Stimulated activated CD4-positive, alpha-beta T cell treated with anti-CD3 and anti-CD28 coated beads, Interleukin-1b, Interleukin-23, amount 100 ng/mL, for 24 hours (primary cell): ENCODE measurements at places on chromosomes 7 and 10.

DNA sequence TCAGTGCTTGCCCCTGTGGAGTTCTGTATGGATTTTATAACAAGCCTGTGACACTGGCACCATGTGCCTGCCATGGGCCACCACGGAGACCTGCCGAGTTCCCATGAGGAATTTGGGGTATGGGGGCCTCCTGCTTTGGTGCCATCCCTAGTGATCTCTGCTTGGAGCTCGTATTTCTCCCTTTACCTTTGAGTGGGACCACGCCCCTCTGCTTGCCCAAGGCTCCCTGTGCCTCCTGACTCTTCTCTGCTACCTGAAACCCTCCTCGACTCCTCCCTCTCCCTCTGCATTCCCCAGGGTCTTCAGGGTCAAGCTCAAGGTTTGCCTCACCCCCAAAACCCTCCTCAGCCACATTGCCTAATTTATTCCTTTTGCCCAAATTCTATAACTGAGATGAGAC, 225.0 kb downstream of the BUB3 start:
- no peak for DNase-seq

GRCh38 chr10:4061441-4061951, 276.5 kb upstream of the KLF6 start:
- DNase-seq: no peak

DNA sequence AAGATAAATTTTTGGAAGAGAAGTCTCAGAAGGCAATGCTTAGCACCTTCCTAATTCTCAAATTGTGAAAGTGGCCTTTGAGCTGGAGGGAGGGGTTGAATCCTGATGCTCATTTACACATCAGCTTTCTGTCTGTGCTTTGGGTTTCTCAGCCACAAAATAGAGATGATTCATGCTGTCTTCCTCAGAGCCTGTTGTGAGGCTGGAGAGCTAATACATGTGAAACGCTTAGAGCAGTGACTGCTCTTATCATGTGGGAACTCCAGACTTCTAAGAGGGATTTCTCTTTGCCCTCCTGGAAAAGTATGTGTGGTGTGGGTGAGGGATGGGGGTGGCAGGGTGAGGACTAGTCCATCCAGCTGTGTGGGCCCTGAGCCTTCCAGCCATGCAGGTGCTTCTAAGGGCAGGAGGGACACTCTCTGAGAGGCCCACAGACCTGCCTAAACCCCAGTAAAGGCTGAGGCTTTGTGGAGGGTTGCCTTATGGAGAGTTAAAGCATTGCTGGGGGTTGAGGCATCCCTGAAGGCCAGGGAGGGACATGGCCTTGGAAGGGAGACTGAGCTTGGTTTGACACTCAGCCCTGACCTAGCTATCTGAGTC, 4.8 kb upstream of the EVX1 start:
- no peak for DNase-seq

DNA sequence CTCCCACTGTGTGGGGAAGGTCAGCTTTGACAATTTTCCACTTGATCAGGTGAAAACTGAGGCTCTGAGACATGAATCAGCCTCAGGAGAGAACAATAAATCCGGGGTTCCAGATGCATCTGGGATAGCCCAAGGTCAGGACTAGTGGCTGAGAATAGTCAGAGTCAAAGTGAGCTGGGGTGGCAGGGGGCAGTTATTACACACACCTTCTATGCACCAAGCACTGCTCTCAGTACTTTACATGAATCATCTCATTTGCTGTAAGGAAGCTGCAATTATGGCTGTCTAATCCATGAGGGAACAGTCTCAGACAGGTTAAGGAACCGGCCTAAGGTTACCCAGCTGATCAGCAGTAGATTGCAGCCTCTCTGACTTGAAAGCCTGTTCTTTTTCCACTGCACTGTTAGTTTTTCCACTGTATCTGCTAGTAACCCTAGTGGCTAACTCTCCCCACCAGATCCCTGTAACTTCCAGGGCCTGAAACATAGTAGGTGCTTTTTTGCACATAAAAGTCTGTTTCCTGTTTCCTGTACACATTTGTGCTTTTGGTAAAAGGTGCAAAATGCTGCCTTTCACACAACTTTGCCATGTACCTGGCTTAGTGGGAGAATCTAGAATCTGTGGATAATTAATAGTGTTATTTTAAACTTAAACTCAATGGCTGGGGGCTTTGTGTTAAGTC, 125.9 kb downstream of the EMX2 start:
- DNase-seq: no peak

GRCh38 chr7:117134889-117135552, 181.7 kb downstream of the ST7 start:
- DNase-seq: no peak

- no peak for DNase-seq
Measured at GRCh38 chr7:2443491-2443890, 32.7 kb downstream of the GRIFIN start.

DNA sequence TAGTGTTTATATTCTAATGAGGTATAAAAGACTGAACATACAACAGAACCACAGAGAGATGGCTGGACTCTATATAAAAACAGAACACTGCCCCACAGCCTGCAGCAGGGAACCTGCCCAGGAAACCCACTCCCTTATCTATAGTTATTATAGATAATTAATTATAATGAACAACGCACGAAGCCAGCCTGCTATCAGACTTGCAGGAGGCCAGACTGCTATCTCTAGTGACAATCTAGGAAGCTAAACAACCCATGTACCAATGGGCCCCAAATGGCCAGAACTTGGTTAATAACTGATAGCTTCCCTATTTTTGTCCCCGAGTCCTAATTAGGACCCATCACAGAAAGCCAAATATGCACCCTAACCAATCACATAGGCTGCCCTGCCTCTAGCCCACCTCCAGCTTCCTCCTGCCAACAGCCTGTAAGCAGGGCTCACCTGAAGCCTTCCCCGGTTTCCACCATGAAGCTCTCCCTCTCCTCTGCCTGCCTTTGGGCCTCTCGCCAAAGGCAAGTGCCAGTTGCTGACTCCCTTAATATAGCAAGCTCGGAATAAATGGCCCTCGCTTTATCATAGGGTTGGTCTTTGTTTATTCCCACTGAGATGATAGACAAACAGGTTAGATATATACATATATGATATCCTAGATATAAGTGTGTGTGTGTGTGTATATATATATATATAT, 74.5 kb downstream of the SYPL1 start:
- no peak for DNase-seq

DNA sequence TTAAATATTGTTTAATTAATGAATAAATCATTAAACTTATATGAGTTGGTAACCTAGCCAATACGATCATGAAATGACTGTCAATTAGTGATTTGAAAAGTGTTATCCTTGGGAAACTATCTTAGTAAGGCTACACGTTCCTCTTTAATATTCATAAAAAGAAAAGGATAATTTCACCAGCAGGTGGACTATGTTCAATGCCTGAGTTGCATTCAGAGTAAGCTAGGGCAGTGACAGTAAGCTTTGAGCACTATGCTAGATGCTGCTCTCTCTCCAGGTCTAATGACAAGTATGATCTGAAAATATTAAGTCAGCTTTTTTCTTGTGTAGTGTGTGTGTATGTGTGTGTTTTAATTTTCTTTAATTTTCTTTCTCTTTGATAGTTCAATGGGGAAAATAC, 486.3 kb upstream of the PCDH15 start:
- no peak for DNase-seq

DNA sequence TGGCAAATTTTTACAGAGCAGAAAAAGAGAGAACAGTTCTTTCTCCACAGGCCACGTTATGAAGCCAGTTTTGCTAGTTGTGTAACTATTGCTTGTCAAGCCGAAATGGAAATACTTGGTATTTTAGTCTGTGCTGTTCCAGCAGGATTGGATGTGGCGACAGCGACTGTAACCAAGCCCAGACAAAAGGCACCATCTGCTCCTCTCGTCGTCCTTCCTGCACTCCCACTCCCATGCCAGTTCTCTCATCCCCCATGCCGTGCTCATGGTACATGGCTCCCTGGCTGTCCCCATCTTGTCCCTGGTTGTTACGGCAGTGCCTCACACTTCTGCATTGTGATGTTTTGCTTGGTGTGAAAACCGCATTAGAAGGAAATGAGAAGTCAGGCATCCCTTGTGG, 185.7 kb upstream of the FZD8 start:
- DNase-seq: no peak

DNA sequence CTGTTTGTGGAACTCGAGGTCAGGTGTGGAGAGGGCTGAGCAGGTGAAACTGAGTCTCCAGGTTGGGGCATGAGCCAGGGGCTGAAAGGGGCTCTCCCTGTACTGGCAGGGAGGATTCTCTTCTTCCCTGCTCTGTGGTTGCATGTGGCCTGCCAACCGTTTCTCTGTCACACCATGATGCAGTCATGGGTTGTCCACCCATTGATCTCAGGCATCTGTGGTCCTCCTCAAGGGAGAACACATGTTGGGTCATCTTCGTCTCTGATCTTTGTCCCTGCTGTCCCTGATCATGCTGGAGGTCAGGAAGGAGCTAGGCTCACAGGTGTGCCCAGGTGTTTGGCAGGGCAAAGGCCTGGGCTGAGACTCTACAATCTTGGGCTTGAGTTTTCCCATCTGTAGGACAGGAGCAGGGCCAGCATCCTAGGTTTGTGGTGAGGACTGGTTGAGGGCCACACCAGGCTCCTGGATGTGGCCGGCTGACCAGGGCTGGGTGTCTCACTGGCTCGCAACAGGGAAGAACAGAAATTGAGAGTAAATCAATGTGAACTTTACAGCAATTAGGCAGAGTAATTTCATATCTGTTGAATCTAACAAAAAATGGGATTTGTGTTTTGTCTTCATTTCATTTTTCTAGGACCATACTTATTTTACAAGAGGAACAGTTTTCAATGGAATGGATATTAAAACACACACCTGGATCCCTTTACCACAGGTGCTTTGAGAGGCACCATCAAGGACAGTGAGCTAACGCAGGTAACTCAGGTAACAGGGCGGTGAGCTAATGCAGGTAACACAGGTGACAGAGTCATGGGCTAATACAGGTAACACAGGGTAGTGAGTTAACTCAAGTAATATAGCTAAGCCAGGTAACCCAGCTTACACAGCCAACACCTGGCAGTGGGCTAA, 58.5 kb upstream of the IGFBP3 start:
- no peak for DNase-seq

- no peak for DNase-seq
Measured at GRCh38 chr7:151833691-151834090, 43.2 kb downstream of the PRKAG2 start.

DNA sequence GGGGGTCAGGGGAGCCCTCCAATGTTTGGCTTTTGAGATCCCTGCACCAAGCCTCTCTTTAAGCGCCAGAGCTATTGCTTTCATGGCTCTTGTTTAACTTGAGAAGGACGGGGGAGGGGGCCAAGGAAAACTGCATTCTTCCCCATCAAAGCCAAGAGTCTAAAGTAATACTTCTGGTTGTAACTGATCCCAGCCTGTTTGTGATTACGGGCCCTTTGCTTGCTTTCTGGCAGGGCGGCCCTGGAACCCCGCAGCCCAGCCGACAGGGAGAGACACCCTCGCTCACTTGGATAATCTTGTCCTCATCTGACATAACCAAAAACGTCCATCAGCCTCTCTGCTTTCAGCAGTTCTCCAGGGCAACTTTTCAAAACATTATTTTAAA, 154.7 kb downstream of the NEURL1 start:
- no peak for DNase-seq
